ENCODE measurements at places on chromosomes 6 and 20.

- DNase-seq = no peak
Observed at GRCh38 chr6:6688283-6688682, 99.8 kb downstream of the LY86 start.

DNA sequence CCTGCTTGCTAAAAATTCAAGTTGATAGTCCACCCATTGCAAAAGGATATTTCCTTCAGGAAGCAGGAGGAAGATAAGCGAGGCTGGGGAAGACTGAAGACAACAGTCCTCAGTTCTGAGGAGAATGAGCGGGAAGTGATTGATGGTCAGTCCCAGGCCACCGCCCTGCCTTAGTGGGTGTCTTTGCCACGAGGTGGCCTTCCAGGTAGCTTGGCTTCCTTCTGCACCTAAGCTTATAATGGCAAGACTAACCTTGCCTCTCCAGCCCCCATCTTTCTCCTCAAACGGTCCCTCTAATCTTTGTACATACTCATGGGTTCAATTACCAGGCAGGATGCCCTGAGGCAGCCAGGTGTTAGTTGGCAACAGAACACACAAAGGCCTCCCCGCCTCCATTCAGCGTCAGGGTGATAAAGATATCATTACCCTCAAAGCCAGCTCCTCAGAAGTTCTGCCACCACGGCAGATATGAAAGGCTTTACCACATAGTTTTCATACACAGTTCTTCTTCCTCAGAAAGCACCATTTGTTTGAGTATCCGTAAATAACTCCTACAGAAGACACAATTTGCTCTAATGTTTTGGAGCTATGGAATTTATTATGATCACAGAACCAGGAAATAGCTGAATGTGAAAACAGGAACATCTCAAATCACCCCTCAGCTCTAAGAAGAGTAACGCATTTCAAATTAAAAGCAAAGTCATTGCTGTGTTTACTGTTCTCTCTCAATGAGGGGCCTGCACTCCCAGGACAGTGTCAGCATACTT is 249.4 kb downstream of the ATXN1 start:
- DNase-seq = no peak

GRCh38 chr6:137823826-137824555 is 43.1 kb upstream of the TNFAIP3 start:
- DNase-seq = no peak

DNA sequence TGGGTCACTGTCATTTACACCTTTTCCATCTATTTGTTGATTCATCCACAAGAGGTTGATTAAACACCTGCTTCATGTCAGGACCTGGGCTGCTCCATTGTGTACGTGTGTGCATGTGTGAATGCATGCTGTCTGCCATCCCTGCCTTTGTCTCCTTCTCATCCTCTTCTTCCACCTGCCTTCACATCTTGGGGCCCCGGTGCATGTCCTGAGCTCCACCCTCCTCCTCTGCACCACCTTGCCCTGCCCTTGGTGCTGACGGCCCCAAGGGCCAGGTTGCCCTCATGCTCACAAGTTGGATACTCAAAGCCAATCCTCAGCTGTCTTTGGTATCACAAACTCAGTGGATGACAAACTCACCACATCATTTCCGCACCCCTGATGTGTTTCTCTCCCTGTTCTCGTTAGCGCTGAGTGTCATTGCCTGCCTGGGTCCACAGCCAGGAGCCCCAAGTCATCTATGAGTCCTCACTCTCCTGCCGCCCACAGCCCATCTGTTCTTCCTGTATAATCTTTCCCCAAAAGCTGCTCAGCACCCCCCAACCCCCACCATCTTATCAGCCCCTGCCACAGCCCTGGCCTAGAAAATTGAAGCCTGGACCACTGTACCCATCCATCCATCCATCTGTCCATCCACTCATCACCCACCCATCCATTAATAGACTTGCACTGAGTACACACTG is 85.0 kb downstream of the SRC start:
- no peak for DNase-seq

GRCh38 chr6:135267085-135267484 is 86.0 kb downstream of the MYB start:
- no peak for DNase-seq

Measured in Karpas-422 (cell line).